Activated CD4-positive, alpha-beta memory T cell treated with anti-CD3 and anti-CD28 coated beads, Interleukin-2, amount 10 ng/mL, durations not matched to agents 7 days and 5 days (primary cell): ENCODE measurements at places on chromosomes 6 and 20. TPM values are rescaled to one million over a fixed set of nuclear protein-coding genes. Genes with fewer than 3 reads are reported as not detected.

CD24 gene
- not detected for total RNA-seq

- DNase-seq: no peak
Measured at GRCh38 chr20:63961664-63962425, 5.6 kb upstream of the UCKL1 start.

DNA sequence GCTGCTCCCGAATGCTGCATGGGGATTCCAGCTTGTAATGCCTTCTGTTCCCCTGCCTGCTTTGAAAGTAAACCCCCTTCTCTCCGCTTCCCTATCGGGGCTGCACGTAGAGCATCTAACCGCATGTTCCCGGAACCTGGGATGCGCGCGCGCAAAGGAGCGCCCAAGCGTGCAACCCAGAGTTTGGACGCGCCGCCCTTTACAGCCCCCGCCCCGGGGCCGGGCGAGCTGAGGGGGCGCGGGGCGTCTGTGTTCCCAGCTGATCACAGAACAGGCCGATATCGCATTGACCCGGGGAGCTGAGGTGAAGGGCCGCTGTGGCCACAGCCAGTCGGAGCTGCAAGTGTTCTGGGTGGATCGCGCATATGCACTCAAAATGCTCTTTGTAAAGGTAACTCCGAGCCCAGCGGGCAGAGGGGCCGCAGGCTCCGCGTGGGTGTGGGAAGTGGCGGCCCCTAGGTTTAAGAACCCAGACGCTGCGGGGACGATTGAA is 1.4 kb downstream of the LAMP5 start:
- DNase-seq: no peak

GRCh38 chr6:128290221-128290620 is 230.2 kb downstream of the PTPRK start:
- no peak for DNase-seq

DNA sequence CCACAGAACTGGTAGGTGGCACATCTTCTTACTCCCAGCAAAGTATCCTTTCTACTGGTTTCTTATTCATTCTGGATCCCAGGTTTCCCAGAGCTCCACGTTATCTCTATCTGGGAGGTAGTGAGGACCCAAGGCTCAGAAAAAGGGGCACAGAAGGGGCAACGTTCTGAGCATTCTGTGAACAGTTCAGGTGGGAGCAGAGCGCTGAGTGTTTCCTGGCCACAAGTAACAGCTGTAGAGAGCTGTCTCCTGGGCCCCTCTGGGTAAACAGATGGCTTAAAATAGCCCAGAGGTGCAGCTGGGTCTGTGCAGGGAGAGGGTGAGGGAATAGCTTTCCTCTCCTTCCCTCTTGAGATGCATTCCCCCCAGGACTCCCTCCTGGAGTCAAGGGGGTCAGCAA is 2.1 kb downstream of the APOBEC2 start:
- DNase-seq: no peak

GRCh38 chr6:116012471-116012949 is 48.2 kb downstream of the FRK start:
- DNase-seq: no peak

DNA sequence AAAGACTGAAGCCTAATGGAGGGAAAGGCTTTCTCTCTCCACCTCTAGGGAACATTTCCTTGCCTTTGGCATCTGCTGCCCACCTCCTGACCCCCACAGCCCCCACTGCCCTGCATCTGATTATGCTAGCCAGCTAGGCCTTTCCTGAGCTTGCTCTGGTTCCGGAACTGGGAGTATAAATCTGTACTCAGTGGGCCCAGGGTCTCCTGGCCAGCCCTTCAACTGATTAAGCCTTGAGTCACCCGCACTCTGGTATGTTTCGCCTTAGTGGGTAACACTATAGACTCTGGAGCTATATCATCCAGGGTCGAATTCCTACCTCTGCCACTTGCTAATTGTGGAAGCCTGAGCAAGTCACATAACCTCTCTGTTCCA is 45.6 kb upstream of the RIPOR2 start:
- DNase-seq: no peak

DNA sequence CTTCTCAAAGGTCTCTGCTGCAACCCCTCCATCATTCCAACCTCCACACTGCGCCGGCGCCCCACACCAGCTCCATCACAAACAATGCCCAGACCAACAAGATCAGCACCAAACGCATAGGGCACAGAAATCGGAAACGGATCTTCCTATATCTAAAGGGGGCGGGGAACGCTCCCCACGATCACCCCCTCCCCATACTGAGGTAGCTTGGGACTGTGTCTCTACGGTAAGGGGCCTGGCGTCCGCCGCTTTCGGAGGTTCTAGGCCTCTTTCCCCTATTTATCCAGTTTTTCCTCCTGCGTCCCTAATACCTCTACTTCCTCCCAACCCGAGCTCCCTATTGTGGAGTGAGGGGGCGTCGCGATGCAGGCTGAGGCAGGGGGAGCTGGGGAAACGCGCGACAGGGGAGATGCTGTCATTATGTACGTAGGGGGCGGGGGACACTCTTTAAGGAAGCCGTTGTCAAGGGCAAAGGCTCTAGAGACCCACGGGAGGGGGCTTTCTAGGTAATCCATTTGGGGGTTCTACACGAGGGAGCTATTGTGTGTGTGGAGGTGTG is 909 bp downstream of the DNAAF9 start:
- DNase-seq: no peak

MAS1 gene
- total RNA-seq: not detected

DNA sequence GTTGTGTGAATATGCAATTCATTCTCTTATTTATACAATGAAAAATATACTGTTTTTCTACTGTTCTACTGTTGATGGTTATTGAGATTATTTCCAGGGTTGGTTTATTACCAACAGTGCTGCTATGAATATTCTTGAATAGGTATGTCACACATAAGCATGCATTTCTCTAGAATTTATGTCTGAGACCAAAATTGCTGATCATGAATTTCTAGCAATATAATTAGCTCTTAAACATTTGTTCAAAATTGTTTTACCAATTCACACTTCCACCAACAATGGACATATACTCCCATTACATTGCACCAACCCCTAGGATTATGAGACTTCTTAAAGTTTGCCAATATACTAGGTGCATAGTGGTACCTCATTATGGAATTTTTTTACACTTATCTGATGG is 164.1 kb upstream of the KCNQ5 start:
- DNase-seq: no peak

C6orf52 gene
- total RNA-seq: 1.6 TPM

DNA sequence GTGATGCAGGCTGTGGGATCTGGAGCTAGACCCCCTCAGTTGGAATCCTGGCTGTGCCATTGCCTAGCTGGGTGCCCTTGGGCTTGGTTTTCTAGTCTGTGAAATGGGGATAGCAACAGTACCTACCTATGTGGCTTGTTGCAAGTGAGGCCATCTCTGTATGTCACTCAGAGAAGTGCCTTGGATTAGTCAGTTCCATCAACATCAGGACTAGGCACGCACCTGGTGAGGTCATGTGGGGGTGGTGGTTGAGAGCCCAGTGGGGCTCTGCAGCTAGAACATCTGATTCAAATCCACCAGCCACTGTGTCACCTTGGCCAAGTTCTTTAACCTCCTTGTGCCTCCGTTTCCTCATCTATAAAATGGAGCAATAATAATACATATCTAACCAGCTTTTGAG is 12.5 kb downstream of the TCF15 start:
- DNase-seq: no peak

GSTA3 gene
- not detected for total RNA-seq

DNA sequence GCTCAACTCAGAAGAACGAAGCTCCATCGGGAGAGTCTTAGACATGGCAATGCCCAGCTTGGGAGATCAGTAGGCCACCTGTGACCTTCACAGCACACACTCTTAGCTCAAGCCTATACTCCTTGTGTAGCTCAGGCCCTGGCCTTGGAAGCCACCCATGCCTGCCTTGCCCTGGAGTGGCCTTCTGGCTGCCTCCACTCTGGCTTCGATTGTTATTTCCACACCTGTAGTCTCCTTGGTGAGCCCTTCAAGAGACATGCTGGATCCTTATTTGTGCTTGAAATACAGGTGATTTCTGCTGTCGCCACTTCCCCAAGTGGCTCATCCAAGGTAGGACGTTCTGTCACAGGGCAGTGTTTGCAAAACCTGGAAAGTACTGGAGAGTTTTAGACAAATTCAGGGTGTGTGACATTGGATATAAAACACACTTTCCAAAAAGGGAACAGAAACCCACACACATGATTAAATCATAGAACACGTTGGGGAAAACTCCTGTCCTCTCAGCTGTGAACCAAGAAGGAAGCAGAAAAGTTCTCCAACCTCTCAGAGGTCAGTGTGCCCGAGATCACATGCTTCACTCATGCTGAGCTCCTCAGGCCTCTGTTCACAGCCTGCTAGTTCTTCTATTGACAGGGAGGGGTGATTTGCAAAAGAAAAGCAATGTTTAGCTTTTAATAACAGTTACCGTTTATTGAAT is 391.8 kb downstream of the CDC5L start:
- no peak for DNase-seq

DNA sequence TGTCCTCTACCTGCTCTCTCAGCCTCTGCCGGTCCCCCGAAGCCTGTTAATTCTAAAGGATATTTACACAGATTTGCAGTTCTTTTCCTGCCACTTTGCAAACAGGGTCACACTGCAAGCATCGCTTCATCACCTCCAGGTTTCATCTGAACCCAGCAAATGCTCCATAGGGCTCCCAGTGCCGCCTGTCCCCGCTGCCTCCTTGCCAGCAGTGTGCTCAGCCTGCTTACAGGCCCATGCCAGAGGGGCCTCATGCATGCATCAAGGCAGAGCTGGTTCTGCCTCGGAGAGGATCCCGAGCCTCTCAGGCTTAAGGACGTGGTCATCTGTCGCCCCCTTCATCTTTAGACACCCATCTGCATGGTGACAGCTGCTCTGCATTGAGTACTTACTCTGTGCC is 10.5 kb downstream of the SIRPA start:
- DNase-seq: no peak

DNA sequence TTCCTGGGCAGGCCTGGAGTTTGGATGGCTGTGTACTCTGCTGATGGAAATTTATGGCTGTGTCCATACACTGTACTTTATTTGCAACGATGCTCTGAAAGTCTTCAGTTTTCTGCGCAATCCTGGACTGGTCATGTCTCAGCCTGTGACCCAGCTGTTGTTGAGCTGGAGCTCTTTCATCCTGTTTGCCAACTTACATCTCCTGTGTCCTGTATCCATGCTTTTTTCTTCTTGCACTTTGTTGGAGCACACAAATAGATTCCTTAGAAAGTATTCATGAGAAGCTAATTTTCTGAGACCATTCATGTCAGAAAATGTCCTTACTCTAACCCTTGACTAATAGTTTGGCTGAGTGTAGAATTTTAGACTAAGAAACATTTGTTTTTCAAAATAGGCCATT is 251.2 kb downstream of the BCKDHB start:
- no peak for DNase-seq

DNA sequence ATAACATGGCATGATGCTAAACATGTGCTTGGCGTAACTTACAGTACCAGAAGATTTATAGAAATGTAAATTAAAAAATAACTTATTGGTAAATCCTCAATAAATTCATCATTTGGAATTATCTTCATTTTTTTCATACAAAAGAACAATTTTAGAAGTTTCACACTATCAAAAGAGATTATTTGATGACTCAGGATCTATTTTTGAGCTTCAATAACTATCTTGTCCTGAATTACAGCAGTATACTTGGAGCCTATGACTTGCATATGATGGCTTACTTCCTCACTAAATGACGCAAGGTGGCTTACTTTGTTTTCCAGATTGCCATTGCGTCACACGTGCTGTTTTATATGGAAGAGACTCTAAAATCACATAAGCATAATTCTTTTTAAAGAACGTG is 49.2 kb downstream of the KHDRBS2 start:
- no peak for DNase-seq

GRCh38 chr6:170221753-170222400 is 69.0 kb downstream of the DLL1 start:
- DNase-seq: peak; percentile 5

DNA sequence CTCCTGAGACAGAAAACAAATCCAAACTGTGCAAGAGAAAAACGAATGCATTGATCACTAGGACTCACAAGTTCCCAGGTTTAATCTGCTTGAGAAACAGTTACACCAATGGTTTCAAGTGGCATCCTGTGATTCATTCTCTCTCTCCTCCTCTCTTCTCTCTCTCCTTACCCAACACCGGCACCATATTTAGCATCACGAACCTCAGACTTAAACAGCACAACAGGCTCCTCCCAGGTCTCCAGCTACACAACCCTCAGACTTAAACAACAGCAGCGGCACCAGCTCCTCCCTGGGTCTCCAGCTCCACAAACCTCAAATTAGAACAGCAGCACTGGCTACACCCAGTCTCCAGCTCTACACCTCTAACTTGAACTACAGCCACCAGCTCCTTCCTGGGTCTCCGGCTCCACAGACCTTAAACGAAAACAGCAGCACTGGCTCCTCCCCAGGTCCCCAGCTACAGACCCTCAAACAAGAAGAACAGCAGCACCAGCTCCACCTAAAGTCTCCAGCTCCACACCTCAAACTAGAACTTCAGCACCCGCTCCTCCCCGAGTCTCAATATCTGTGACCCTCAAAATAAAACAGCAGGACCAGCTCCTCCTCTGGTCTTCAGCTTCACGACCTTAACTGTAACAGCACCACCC is 355.9 kb downstream of the PREX1 start:
- no peak for DNase-seq

GRCh38 chr6:145278163-145278807 is 457.0 kb downstream of the EPM2A start:
- DNase-seq: no peak

DNA sequence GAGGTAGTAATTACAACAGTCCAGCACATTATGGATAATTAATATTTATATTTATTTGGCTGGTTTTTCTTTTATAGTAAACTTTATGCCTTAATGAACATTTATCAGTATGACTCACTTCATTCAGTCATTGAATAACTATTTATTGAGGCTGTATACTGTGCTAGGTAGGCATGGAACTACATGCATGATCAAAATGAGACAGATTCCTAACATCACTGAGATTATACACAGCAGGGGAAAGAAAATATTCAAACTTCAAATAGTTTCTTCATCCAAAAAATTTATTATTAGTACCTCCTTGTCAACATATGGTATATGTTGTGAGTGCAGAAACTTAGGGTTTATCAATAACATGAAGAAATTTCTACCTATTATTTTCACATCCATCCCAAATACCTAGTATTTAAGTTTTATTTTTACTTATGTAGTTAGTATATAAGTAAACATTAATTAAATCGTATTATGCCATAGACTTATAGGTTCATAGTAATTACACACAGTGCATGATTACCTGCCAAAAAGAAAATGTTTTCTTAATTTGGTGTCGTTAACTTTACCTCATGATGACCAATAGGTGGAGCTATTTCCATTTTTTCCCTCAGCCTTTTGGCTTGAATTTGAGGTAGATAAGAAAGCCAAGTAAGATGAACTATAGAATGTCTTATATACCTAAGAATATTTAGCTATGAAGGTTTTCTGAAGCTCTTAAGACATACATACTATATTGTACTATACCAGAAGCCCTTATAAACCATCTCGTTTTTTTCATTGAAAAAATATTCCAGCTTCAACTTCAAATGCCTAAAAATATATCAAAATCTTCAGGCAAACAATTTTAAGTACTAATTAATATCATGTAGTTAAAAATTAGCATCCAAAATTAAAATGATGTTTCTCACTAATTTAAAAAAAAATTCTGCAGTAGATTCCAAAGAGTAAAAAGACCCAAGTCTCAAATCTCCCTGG is 12.5 kb upstream of the TMEM30A start:
- no peak for DNase-seq

CST1 gene
- total RNA-seq: not detected
